ENCODE measurements at places on chromosomes 6 and 20.

- DNase-seq, result no peak
Observed at GRCh38 chr20:8400486-8400885, 268.4 kb downstream of the PLCB1 start.

DNA sequence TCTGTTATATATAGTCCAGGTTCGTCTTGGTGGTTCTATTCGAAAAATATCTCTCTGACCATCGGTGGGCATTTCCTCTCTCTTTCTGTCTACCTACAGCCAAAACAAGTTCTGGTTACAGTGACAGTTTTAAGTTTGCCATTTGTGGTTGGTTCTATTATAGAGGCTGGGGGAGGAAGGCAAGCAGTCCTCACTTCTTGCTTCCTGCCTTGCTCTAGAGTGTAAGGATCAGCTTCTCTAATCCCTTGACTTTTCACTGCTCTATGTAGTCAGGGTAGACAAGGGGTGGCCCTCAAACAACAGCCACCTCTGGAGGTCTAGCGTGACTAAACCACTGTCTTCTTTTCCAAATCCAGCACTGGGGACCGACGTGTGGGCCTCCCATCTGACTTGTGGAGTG is 16.1 kb downstream of the E2F3 start:
- DNase-seq, result no peak

- peak; percentile 2 for DNase-seq
Observed at GRCh38 chr6:95690328-95690727, 113.0 kb downstream of the MANEA start.

DNA sequence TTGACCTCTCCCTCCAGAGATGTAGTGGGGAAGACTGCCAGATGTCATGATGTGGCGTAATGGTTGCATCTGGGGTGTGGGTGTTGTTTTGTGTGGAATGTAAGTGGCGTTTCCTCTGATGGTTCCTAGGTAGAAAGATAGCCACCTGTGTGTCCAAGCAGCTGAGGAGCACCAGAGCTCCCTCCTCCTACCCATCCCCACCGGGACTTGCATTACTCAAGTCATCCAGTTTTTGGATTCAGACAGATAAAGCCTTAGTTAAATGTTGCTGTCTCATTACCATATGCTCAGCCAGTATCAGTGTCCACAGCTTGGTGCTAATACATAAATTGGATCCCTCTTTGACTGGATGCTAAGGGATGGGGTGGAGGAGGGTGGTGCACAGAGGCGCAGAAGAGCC is 282.3 kb downstream of the TBC1D7 start:
- DNase-seq, result no peak

- DNase-seq, result no peak
Observed at GRCh38 chr6:158397578-158397977, 85.3 kb downstream of the TULP4 start.

DNA sequence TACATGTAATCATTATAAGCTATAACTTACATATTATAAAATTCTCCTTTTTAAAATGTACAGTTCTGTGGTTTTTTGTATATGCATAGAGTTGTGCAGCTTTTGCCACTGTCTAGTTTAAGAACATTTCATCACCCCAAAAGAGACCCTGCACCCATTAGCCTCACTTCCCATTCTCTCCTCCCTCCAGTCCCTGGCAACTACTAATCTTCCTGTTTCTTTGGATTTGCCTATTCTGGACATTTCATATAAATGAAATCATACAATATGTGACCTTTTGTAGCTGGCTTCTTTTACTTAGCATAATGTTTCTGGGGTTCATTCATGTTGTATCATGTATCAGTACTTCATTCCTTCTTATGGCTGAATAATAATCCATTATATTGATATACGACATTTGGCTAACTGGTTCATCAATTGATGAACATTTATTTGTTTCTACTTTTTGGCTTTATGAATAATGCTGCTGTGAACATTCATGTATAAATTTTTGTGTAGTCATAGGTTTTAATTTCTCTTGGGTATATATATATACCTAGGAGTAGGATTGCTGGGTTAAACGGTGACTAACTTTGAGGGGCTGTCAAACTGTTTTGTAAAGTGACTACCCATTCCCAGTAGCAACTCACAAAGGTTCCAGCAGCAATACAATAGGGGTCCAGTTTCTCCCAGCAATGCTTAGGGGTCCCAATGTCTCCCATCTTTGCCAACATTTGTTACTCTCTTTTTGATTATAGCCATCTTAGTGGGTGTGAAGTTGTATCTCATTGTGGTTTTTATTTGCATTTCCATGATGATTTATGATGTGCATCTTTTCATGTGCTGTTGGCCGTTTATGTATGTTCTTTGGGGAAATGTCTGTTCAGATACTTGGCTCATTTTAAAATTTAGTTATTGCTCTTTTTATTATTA is 10.7 kb downstream of the PTPRA start:
- no peak for DNase-seq

GRCh38 chr6:137024237-137024990 is 20.4 kb downstream of the IL20RA start:
- peak; percentile 88 for DNase-seq

DNA sequence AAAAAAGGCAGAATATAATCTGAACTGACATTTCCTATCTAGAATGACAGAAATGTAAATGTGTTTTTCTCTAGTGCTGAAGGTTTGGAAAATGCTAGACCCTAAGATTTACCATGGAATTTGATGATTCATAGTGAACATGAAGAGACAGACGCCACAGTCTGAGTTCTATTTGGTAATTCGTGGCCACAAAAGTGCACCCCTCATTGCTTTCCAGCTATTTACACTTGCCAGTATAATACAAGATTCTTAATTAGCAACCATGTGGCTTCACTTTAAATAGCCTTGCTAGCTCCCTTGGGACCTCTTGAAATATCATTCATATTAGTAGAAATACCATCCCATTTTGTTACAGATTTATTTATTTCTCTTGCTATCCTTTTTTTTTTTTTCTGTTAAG is 636.8 kb downstream of the PRKN start:
- DNase-seq, result peak; percentile 2

- no peak for DNase-seq
Observed at GRCh38 chr6:87197547-87197946, 42.2 kb downstream of the ZNF292 start.

DNA sequence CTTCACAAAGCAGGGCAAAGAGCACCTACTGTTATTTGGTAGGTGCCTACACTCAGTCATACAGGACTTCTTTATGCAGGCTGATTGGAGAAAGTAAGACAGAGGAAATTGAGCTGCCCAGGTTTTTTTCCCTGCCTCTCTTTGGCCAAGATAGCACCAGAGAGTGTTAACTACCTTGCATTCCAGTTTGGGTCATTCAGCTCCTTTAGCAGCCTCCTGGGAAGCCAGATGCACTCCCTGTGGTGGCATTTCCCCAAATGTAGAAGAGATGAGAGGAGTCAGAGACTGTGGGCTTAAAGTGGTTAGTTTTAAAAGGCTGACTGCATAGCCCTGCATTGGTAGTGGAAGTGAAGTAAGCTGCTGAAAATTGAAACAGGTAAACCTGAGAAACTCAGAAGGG is 358.4 kb downstream of the BCKDHB start:
- no peak for DNase-seq

- peak; percentile 36 for DNase-seq
Observed at GRCh38 chr6:126804332-126805064, 314.0 kb upstream of the RSPO3 start.

DNA sequence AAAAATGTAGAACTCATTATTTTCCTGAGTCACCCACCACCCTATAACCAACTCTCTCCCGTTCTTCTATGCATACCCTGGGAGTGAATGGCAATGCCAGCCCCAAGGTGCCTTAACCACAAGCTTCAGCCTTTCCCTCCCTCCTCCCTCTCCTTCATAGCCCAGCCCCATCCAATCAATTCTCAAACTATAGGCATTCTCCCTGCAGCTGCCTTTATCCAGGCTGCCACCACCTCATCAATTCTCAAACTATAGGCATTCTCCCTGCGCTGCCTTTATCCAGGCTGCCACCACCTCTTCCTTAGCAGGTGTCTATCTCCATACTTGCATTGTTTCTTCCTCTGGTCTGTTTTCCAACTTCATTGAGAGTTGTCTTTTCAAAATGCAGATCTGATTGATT is 77.1 kb downstream of the PLEKHG1 start:
- no peak for DNase-seq

DNA sequence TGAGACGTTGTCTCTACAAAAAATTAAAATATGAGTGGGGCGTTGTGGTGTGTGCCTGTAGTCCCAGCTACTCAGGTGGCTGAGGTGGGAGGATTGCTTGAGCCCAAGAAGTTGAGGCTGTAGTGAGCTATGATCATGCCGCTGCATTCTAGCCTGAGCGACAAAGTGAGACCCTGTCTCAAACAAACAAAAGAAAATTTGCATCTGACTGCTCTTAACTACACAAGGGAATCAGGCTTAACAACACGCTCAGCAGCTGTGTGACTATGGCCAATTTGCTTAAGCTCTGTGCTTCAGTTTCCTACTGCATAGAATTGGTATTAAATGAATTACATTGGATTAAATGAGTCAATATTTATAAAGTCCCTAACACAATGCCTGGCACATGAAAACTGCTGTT is 24.3 kb upstream of the MRPS10 start:
- no peak for DNase-seq

- DNase-seq, result no peak
Observed at GRCh38 chr6:160172704-160173103, 51.1 kb downstream of the SLC22A1 start.

- peak; percentile 77 for DNase-seq
Observed at GRCh38 chr6:122789182-122790027, at the start of gene SMPDL3A. SMPDL3A (plus strand) TSS chr6:122789258; CDS start chr6:122789347, 89 bp downstream.

DNA sequence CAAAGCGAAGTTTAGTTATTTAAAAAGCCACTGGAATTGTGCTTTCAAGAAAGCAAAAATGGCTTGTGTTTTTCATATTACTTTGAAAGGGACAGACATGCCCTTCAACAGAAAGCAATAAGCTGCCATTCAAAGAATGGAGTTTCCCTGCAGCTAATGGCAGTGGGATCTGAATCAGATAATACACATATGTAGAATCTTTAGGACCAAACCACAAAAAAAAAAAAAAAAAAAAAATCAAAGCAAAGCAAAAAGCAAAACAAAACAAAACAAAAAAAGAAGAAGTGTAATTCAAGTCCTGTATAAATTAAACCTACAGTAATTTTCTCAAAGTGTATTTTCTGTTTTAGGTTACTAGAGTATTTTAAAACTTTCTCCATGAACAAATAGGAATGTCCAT is 63.6 kb upstream of the ZNF217 start:
- DNase-seq, result no peak

GRCh38 chr6:131678442-131678841 is 22.8 kb downstream of the OR2A4 start:
- DNase-seq, result no peak

DNA sequence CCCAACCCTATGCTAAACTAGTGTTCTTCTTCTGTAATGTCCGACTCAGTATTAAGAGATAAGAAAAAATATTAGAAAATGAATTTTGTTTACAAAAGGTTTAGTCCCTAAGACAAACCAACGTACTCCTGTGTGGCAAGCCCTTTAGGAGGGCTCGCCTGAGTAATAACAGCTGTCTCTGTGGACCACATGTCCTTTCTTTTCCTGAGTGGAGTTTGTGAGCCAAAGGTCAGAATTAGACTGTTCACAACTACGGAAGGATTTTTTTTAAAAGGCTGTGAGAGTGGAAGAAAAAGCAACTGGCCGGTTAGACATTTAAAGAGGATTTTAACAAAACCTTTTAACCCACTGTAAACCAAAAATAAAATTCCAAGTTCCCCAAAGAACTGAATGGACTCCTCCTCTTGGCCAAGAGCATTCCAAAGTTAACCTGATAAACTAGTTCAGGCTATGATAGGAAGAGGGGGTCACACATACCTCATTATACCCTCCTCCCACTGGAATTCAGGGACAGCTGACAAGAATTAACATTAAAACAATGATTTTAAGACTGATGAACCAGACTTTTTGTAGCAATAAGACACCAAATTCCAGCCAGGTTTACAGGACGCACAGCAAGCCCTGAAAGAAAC is 43.5 kb downstream of the FAM184A start:
- DNase-seq, result no peak

DNA sequence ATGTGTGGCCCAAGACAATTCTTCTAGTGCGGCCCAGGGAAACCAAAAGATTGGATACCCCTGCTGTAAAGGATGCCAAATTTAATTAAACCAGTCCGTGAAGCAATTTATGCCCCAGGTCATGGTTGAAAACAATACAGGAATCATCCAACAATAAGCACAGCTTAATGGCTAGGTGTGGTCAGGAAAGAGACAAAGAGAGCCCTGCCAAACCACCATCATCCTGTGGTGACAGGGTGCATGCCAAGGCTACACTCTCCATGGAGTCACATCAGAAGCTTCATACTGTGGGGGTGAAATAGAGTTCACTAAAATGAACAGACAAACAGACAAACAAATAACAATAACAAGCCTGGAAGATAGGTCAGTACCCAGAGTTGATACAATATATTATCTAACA is 62.7 kb downstream of the DZANK1 start:
- peak; percentile 16 for DNase-seq

- no peak for DNase-seq
Observed at GRCh38 chr20:62494537-62494936, 18.7 kb upstream of the GATA5 start.

GRCh38 chr20:51050531-51051075 is 27.7 kb upstream of the KCNG1 start:
- no peak for DNase-seq

GRCh38 chr6:148147463-148147830 is 195.2 kb upstream of the SASH1 start:
- no peak for DNase-seq

GRCh38 chr20:37518606-37519507 is 2.2 kb upstream of the NNAT start:
- no peak for DNase-seq

- no peak for DNase-seq
Observed at GRCh38 chr20:57013741-57014140, 252.7 kb downstream of the BMP7 start.

- no peak for DNase-seq
Observed at GRCh38 chr6:95469511-95469910, 107.8 kb upstream of the MANEA start.

All from SW480 (cell line).